ENCODE measurements at places on chromosomes 7 and 10.

DNA sequence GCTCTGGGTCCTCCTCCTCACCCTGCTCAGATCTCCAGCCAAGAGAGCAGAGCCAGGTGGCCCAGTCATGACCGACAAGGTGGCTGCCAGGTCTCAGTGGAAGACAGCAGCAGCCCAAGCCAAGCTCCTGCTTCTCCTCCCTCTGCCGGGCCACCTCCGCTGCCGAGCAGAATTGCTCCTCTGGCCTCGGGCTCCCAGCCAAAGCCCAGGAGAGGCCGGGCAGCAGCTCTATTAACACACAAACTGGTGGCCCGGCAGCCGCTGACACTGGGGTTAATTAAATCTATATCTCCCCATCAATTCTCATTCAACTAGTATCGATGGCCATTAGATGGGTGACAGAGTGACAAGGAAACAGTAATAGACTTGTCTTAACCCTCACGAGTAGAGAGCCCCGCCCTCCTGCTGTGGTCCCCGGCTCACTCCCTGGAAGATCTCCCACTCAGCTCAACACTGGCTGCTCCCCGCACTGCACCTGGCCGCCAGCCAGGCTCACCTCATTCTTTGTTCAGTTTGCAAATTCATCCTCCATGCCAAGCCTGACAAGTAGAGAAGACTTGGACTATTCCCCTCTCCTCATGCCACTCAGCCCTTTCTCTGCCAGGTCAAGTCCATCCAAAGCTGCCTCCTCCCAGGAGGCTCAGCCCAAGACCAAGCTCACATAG, 74.1 kb upstream of the UNC5B start:
- DNase-seq: no peak

DNA sequence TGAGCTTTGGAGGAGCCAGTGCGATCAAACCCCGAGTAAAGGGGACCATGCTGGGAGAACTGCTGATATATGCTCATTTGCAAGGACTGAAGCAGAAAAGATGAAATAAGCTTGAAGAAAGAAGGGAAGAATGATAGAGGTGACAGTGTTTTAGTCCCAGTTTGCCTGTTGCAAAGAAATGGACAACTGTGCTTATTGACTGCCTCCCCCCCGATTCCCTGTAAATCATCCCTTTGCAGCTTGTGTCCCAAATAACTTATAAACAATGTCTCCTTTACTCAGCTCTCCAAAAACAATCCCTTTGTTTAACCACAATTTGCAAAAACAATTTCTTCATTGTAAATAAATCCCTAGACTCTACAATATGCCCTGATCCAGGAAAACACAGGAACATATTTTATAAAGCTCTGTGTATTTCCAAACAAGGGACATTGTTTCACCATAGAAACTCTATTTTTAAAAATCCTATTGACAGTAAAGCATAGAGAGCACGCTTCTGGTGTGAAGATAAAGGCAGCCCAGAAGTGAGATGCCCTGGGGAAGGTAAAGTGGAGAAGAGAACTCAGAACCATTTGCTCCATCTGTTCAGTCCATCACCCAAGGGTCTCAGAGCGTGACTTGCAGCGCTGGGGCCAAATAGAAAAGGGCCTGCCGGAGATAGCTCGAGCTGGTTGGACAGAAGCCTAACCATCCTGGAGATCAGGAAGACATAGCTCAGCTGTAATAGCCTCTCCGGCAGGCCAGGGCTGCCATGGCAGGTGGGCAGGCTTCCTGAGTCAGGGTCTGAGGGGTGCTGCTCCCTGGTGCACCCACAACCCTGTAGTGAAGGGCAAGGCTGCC, 280.5 kb downstream of the WDR11 start:
- DNase-seq: no peak

- no peak for DNase-seq
Measured at GRCh38 chr7:106608661-106609060, 52.3 kb downstream of the CCDC71L start.

GRCh38 chr7:6234384-6234783, 38.0 kb downstream of the CYTH3 start:
- no peak for DNase-seq

DNA sequence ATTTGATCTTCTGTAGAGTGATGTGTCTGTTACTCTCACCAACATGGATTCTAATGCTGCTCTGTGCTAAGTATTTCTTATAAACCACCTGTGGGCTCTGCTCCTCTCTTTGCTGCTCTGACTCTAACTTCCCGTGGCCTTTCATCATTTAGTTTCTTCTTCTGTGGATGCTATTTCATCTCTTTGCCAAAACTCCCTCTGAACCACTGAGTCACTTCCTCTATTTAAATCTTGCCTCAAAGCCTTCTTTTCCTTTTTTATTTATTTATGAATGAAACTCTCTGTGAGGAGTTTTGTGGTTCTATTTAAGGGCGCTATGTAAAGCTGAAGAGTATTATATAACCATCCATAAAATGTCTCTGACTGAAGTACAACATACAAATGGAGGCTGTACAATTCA, 538.5 kb downstream of the SUGCT start:
- no peak for DNase-seq

- no peak for DNase-seq
Measured at GRCh38 chr7:107597582-107597916, 17.5 kb downstream of the BCAP29 start.

GRCh38 chr10:99007457-99007856, 228.2 kb downstream of the HPSE2 start:
- no peak for DNase-seq

DNA sequence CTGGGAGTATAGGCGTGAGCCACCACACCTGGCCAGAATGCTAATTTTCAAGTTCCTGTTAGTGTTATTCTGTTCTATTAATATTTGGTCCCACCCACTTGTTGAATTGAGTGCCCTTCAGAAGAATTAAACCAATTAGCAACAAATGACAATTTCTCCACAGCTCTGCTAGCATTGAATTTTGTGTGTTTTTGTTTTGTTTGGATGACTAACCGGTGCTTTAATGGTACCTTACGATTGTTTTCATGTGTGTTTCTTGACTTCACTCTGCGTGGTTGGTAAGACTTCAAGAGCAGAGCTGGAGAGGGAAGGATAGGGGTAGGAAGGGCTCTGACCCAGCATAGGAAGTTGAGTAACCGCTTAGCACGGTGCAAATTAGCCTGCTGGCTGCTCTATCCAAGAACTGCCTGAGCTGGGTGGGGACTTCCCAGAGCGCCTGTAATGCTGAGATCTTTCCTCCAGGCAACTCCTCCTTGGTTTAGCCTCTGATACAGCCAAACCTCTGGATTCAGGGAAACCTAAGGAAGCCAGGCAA, 4.6 kb downstream of the ARPC1B start:
- DNase-seq: no peak

GRCh38 chr10:96238646-96239623, 32.4 kb downstream of the BLNK start:
- no peak for DNase-seq

DNA sequence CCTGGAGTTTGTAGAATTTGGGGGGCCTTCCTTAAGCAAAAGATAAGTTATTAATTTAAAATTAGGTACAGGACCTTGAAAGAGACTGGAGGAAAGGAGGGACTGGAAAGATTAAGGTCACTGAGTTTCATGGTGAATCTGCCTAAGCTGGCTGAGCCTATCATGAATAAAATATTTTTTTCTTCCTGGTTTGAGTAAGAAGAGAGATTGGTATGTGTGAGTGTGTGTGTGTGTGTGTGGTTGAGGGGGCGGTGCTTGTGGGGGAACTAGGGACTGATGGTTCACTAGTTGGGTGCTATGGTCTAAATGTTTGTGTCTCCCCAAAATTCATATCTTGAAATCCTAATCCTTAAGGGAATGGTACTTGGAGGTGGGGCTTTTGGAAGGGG, 142.5 kb upstream of the PRKCQ start:
- no peak for DNase-seq

DNA sequence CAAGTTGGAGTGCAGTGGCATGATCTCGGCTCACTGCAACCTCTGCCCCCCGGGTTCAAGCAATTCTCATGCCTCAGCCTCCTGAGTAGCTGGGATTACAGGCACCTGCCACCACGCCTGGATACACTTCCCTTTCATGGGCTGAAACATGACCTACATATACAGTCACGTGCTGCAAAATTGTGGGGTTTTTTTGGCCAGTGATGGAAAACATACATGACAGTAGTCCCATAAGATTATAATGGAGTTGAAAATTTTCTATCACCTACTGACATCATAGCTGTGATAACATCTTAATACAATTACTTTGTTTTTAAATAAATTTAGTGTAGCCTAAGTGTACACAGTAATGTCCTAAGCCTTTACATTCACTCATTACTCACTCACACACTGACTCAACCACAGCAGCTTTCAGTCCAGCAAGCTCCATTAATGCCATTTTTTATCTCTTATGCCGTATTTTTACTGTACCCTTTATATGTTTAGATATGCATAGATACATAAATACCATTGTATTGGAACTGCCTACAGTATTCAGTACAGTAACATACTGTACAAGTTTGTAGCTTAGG, 79.9 kb upstream of the TMEM196 start:
- DNase-seq: no peak

DNA sequence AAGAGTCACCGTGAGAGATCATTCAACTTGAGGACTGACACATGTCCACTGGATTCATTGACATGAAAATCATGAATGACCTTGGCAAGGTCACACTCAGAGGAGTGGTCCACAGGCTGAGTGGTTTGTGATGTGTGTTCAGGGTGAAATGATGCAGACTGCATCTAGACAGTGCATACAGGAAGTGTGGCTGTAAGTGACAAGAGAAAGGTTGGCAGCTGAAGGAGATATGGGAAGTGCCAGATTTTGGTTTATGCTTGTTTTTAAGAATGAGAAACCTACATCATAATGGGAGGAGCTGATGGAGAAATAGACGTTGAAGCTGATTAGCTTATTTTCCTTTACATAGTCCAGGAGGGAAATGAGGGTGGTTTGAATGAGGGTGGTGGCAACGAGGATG, 64.8 kb upstream of the VIPR2 start:
- DNase-seq: no peak

DNA sequence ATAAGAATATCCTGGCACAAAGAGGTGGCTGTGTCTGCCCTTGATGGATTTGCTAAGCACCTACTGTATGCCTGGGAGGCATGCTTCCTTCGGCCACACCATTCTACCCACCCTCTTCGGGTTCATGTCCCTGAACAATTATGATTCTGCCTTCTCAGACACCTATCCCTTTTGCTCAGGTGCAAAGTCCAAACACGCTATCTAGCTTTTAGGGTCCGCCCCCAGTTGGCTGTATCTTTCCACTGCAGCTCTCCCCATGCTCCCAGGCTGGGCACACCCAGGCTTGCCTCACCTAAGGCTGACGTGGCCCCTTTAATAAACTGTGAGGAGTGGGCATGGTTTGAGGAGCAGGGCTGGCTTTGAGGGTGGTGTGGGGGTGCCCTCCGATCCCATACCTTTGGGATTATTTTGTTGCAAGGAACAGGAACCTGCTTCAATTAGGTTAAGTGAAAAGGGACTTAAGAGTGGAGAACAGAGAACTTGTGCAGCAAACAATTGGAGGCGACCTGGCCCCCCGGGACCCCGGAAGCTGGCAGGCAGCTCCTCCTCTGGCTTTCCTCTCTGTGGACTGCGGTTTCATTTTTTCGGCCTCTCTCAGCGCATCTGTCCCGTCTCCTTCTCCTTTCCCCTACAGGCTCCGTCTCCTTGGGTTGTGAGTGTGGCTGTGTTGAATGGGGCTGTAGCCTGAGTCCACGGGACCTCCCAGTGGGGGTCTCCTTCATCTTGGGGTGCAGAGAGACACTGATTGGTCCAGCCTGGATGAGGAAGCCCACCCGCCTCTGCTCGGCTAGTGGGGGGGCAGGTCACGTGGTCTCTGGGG, 3.8 kb downstream of the CLIP2 start:
- no peak for DNase-seq

DNA sequence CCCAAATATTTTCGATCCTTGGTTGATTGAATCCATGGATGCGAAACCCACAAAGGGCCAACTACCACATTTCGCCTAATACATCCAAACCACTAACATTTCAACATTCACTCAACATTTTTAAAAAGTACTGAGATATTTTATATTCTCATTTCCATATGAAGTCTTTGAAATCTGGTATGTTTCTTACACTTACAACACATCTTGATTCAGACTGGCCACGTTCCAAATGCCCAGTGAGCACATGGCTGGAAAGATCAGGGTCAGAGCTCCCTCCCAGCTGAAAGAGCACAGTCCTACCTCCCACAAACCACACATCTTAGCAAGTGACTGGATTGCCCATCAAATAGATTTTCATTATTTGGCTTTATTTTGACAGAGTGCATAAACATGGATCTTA, 18.9 kb downstream of the NCAPG2 start:
- no peak for DNase-seq

- no peak for DNase-seq
Measured at GRCh38 chr10:8618834-8619233, 564.3 kb downstream of the GATA3 start.

DNA sequence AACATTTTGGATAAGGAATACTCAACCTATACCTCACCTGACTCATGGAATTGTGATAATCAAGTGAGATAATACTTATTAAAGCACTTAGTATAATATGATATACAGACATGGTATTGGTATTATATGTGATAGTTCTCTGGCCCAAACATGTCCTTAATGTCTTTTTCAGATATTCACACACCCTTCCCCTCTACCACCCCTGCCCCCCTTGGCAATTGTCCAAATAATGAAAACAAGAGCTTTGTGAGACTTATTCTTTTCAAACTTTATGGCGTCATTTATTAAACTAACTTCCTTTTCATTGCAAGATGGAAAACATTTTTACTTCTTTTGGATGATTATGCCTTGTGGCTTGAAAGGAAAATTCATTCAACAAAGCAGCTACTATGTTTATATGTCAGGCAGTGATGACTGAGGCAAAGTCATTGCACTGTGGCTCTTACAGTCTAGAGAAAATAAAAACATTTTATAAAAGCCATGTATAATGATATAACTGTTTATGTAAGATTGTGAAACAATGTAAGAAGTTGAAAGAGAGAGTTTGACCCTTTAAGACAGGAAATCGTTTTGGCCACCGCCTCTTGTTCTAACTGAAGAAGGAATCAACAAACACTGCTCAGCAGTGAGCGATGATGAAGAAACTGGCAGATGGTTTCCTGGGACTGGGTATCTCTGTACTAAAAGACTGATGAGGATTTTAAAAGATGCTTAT, 27.4 kb downstream of the MINPP1 start:
- DNase-seq: no peak

- no peak for DNase-seq
Measured at GRCh38 chr10:71921324-71922027, 42.7 kb upstream of the CHST3 start.

- no peak for DNase-seq
Measured at GRCh38 chr10:122740640-122741039, 41.0 kb upstream of the C10orf120 start.

- no peak for DNase-seq
Measured at GRCh38 chr7:111137296-111138192, 46.6 kb downstream of the LRRN3 start.

Measured in stimulated activated CD8-positive, alpha-beta memory T cell treated with anti-CD3 and anti-CD28 coated beads, Interleukin-4, amount 100 ng/mL, for 1 hour (primary cell).